ENCODE measurements at places on chromosomes 3 and 15. TPM values are rescaled to one million over a fixed set of nuclear protein-coding genes. Genes with fewer than 3 reads are reported as not detected.

GRCh38 chr3:39260957-39261356 lies 18.9 kb downstream of the CX3CR1 start:
- peak; percentile 89 for DNase-seq

GP5 gene
- not detected for polyA plus RNA-seq

SPATA12 gene
- polyA plus RNA-seq = 0.24 TPM

TMEM266 gene
- not detected for polyA plus RNA-seq

RAD54L2 gene
- 4.4 TPM for polyA plus RNA-seq

DNA sequence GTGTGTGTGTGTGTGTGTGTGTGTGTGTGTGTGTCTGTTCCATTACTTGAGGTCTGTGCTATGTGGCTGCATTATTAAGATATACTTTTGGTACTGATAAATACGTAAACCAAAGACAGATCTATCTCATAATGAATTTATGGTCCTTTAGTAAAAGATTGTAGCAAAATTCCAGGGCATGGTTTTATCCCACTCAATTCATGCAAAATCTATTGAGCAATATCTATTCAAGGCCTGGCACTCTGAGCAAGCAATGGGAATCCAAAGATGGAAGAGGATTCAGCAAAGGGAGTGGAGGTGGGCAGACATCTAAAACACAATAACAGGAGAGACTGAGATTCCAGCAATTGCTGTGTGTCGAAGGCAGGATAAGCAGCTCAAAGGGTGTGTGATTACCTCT lies 86.8 kb downstream of the RFTN1 start:
- no peak for DNase-seq

GRCh38 chr3:147509448-147509847 lies 100.3 kb downstream of the ZIC1 start:
- DNase-seq = no peak

GRCh38 chr3:131323792-131324191 lies 57.8 kb upstream of the NUDT16 start:
- DNase-seq = no peak

TLR9 gene
- polyA plus RNA-seq = not detected

GOLGA8J gene
- 0.07 TPM for polyA plus RNA-seq

- no peak for DNase-seq
These were observed 121.6 kb upstream of the VEPH1 start for GRCh38 chr3:157624801-157625200.

TF gene
- polyA plus RNA-seq = 0.53 TPM

MNS1 gene
- polyA plus RNA-seq = 5.2 TPM

DNA sequence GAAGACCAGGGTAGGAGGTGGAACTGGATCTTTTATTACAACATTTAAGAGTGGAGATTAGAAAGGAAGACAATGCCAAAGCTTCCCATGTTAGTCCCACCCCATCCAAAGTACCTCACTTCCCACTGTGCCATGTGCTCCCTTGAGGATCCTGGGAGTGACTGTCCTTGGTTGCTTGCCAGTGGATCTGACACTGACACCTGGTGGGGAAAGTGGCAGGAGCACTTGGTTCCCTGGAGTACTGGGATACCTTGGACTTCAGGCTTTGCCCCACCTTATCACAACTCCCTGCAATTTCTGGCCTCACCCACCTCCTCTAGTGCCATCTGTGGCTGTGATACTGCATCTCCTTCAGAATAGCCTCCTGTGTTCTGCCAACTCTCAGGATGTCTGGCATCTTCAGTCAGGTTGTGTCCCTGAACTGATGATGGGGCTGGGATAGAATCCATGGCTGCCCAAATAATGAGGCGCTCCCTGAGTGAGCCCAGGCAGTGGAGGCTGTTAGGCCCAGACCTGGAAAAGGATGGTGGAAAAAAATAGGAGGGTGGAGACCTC lies 1.3 kb downstream of the ELL3 start:
- DNase-seq = peak; percentile 77

GRCh38 chr3:188488801-188489200 lies 334.8 kb downstream of the LPP start:
- no peak for DNase-seq

DNA sequence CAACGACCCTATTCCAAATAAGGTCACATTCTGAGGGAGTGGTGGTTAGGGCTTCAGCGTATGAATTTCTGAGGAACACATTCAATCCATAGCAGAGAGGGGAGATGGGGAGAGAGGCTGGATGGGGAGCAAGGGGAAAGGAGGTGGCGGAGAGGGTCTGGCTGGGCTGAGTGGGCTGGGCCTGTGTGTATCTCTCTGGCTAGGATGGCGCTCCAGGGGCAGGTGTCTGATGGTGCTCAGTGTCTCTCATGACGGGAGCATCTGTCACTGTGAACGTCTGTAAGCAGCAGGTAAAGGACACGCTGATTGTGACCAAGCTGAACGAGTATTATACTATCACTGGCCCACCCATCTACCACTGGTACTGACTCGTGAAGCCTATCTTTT lies 159.6 kb downstream of the XXYLT1 start:
- no peak for DNase-seq

WDR72 gene
- 12.3 TPM for polyA plus RNA-seq

DNA sequence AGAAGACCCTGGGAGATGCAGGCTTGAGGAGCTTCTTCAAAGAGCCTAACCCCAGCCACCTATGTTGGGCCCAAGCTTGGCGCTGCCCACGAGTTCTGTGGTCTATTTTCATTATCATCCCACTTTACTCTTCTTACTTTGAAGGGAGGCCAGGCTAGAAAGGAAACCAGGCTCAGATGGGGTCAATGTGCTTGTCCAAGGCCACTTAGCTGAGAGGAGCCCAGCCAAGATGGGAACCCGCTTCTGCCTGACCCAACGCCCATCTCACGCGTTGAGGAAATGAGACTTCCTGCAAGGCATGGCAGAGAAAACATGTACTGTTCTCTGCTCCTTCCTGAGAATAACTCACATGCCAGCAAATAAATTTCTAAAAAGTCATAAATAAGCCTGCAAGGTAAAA lies 486.3 kb upstream of the PROK2 start:
- DNase-seq = no peak

DNA sequence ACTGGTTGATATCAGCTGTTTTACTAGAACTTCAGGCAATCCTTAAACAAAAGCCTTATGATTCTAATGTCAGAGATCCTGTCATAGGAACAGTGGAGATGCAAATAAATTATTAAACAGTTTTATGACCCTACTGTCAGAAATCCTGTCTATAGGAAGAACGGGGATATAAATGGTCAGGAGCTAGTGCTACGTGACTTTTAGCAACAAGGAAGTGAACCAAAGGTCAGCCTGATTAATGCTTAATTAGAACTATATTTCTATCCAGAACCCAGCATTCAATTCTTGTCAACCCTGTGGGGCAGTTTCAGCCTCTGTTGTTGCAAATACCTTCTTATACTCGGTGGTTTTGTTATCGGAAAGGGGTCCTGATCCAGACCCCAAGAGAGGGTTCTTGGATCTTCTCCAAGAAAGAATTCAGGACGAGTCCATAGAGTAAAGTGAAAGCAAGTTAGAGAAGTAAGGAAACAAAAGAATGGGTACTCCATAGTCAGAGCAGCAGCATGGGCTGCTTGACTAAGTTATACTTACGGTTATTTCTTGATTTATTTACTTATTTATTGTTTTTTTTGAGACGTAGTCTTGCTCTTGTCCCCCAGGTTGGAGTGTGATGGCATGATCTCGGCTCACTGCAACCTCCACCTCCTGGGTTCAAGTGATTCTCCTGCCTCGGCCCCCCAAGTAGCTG lies 59.9 kb upstream of the RNU6-1 start:
- DNase-seq = no peak

Data from A549 (cell line).